ENCODE measurements at places on chromosomes 7 and 10.

- peaks cover 23% of the 10 kb centered on the region for H3K27me3 ChIP-seq
- no peaks in the 10 kb centered on the region for H3K4me1 ChIP-seq
- H3K27ac ChIP-seq: no peak overlapping the region
- no peak for DNase-seq
- H3K4me3 ChIP-seq: no peak overlapping the region
- H3K36me3 ChIP-seq: no peaks in the 10 kb centered on the region
These were observed 35.0 kb downstream of the NEURL1 start for GRCh38 chr10:103528549-103528948.

- DNase-seq: peak; percentile 73
These were observed 116.8 kb downstream of the ABLIM1 start for GRCh38 chr10:114541081-114541796.

DNA sequence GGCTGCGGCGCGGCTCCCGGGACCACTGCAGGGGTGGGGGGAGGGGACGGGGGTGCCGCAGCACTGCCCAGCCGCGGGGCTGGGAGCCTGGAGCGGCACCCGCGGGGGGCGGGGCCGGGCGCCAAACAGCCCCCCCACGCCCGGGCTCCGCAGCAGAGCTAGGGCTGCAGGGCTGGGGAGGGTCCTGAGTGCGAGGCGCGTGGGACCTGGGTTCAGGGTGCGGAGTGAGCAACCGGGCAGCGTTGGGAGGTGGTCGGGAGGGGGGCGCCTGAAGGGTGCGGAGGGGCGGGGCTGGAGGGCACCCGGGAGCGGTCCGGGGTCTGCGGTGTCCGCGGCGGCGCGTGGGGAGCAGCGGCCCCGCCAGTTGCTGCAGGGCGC, 528 bp downstream of the CAMK2G start:
- H3K4me1 ChIP-seq: peaks cover 75% of the 10 kb centered on the region
- H3K36me3 ChIP-seq: peaks cover 40% of the 10 kb centered on the region
- H3K27ac ChIP-seq: no peak overlapping the region
- no peaks in the 10 kb centered on the region for H3K27me3 ChIP-seq

- H3K27me3 ChIP-seq: no peaks in the 10 kb centered on the region
- peaks cover 29% of the 10 kb centered on the region for H3K4me1 ChIP-seq
- no peak overlapping the region for H3K4me3 ChIP-seq
- no peak for DNase-seq
These were observed 61.5 kb downstream of the GDI2 start for GRCh38 chr10:5751601-5752253.

- no peaks in the 10 kb centered on the region for H3K27me3 ChIP-seq
- no peak overlapping the region for H3K4me3 ChIP-seq
These were observed 68.7 kb downstream of the SGMS1 start for GRCh38 chr10:50554995-50555568.

GRCh38 chr7:874031-874749, 2.2 kb upstream of the GET4 start:
- H3K4me3 ChIP-seq: no peak overlapping the region
- DNase-seq: no peak
- H3K36me3 ChIP-seq: peaks cover 58% of the 10 kb centered on the region

DNA sequence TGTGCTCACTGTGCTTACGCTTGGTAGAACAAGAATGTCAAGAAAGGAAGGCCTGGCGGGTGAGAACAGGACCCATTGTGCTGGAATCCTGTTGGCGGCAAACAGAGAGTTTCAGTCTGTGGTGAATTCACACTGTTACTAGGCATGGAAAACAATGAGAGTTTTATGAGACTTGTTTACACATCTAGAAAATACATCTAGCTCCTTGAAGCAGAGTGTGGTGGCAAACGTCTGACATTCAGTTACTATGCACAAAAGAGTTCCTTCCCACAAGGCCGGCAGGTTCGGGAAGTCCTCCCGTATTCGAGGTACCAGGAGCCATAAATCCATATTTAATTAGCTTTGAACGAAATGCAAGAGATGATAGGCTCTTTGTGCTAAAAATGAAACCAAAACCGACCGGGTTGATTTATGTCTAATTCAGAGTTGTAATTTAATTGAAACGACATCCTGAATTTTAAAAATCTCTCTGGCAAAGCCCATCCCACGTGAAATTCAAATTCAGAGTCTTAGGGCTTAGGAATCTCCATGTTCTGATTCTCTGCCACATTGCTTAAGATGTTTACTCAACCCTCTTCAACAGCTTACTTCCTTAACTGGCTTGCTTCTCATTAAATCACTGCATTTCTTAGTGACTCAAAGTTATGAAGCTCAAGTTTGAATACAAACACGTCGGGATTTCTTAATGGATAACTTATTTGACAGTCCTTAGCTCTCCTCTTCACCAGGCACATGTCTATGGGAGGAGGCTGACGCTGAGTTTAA, 299.9 kb upstream of the PITRM1 start:
- DNase-seq: no peak
- no peaks in the 10 kb centered on the region for H3K36me3 ChIP-seq
- peaks cover 4% of the 10 kb centered on the region for H3K27me3 ChIP-seq
- peaks cover 45% of the 10 kb centered on the region for H3K4me1 ChIP-seq
- H3K4me3 ChIP-seq: peak overlapping the region; percentile 65

GRCh38 chr7:45073031-45073785, 15.6 kb downstream of the NACAD start:
- H3K27me3 ChIP-seq: no peaks in the 10 kb centered on the region
- H3K4me3 ChIP-seq: no peak overlapping the region
- H3K36me3 ChIP-seq: peaks cover 91% of the 10 kb centered on the region
- peaks cover 6% of the 10 kb centered on the region for H3K4me1 ChIP-seq

DNA sequence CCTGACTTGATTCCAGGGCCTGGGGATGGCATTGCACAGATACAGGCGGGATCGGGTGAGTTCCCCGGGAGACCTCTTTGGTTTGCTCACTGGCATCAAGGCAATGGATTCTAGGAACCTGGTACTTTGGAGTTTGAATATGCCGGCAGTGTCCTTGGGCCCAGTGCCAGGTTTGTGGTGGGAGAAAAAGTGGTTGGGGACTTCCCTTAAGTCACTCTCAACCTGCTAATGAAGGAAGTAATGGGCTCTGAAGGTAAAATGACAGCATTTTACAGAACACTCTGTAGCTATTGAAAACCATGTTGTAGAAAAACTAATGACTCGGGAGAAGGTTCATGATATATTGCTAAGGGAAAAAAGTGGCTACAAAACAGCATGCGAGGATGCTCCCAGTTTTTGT, 129.9 kb downstream of the CFAP58 start:
- DNase-seq: no peak
- H3K36me3 ChIP-seq: no peaks in the 10 kb centered on the region
- H3K4me3 ChIP-seq: no peak overlapping the region
- H3K27ac ChIP-seq: no peak overlapping the region

- DNase-seq: no peak
- H3K4me1 ChIP-seq: peaks cover 52% of the 10 kb centered on the region
- no peak overlapping the region for H3K4me3 ChIP-seq
- peak overlapping the region; percentile 38 for H3K27ac ChIP-seq
- peaks cover 94% of the 10 kb centered on the region for H3K36me3 ChIP-seq
These were observed 31.2 kb downstream of the ERLIN1 start for GRCh38 chr10:100154666-100155065.

- H3K27me3 ChIP-seq: peaks cover 4% of the 10 kb centered on the region
- no peaks in the 10 kb centered on the region for H3K36me3 ChIP-seq
- no peak overlapping the region for H3K27ac ChIP-seq
- H3K4me1 ChIP-seq: no peaks in the 10 kb centered on the region
These were observed 34.3 kb upstream of the TMEM26 start for GRCh38 chr10:61487506-61487905.

DNA sequence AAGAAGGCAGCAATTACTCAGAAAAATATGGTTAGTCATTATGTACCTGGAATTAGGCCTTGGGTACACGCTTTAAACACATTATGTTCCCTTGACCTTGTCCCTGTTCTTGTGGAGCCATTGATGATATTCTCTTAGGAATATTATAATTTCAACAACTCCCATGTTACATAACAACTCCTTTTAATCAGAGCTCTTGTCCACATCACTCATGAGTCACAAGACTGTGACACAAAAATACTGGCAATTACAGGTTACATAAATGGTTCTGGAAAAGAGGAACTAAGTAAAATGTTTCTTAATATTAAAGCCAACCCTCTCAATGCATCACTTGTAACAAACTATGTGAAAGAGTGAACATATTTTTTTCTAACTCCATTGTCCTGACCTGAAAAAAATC, 143.8 kb upstream of the PCLO start:
- no peaks in the 10 kb centered on the region for H3K36me3 ChIP-seq
- no peak for DNase-seq
- H3K27ac ChIP-seq: no peak overlapping the region
- no peak overlapping the region for H3K4me3 ChIP-seq

DNA sequence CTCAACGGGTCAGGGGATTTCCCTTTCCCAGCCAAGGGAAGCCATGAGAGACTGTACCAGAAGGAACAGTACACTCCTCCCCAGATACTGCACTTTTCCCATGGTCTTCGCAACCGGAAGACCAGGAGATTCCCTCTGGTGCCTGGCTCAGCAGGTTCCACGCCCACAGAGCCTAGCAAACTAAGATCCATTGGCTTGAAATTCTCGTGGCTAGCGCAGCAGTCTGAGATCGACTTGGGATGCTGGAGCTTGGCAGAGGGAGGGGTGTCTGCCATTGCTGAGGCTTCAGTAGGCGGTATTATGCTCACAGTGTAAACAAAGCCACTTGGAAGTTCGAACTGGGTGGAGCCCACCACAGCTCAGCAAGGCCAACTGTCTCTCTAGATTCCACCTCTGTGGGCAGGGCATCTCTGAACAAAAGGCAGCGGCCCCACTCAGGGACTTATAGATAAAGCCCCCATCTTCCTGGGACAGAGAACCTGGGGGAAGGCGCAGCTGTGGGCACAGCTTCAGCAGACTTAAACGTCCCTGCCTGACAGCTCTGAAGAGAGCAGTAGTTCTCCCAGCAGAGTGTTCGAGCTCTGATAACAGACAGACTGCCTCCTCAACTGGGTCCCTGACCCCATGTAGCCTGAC, 29.6 kb downstream of the SLC16A12 start:
- H3K36me3 ChIP-seq: no peaks in the 10 kb centered on the region
- no peak overlapping the region for H3K4me3 ChIP-seq
- no peaks in the 10 kb centered on the region for H3K27me3 ChIP-seq
- no peak overlapping the region for H3K27ac ChIP-seq
- peaks cover 10% of the 10 kb centered on the region for H3K4me1 ChIP-seq
- no peak for DNase-seq

DNA sequence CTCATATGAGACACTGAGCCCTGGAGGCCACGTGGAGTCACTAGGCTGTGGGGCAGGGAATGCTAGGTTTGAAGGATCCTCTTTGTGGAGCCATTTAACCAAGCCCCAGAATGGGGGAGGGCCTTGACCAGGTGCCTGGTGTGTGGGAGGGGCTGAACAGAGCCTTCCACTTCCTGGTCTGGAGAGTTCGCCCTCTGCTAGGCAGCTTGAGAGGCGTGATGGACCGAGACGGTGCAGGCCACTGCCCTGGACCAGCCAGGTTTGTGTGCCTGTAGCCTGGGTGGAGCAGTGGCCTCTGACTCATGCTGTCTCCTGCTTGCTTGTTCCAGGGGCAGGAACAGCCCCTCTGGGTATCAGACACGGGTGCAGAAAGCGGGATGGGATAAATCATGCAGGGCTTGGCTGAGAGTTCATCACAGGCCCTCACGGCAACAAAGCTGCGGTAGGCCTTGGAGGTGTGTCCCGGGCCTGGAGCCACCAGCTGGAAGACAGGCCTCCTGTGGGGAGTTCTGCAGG, 27.4 kb downstream of the ADAMTS14 start:
- DNase-seq: no peak
- H3K4me1 ChIP-seq: no peaks in the 10 kb centered on the region
- H3K36me3 ChIP-seq: no peaks in the 10 kb centered on the region
- no peak overlapping the region for H3K27ac ChIP-seq
- H3K27me3 ChIP-seq: no peaks in the 10 kb centered on the region

- no peaks in the 10 kb centered on the region for H3K36me3 ChIP-seq
- DNase-seq: no peak
- H3K27ac ChIP-seq: no peak overlapping the region
- H3K27me3 ChIP-seq: peaks cover 82% of the 10 kb centered on the region
- peaks cover 14% of the 10 kb centered on the region for H3K4me1 ChIP-seq
These were observed 931 bp downstream of the PAPSS2 start for GRCh38 chr10:87660484-87661133.

DNA sequence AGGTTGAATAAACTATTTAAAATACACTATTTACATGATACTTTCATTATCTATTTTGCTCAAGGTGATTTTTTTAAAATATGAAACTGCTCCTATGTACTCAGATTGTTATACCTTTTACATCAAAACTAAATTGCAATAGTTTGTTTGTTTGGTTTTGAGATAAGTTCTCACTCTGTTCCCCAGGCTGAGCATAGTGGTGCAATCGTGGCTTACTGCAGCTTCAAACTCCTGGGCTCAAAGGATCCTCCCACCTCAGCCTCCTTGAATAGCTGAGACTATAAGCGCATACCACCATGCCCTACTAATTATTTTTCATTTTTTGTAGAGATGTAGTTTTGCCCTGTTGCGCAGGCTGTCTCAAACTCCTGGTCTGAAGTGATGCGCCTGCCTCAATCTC, 12.7 kb downstream of the TAS2R60 start:
- DNase-seq: no peak
- H3K27me3 ChIP-seq: no peaks in the 10 kb centered on the region
- H3K36me3 ChIP-seq: peaks cover 1% of the 10 kb centered on the region
- H3K27ac ChIP-seq: no peak overlapping the region
- peaks cover 21% of the 10 kb centered on the region for H3K4me1 ChIP-seq

DNA sequence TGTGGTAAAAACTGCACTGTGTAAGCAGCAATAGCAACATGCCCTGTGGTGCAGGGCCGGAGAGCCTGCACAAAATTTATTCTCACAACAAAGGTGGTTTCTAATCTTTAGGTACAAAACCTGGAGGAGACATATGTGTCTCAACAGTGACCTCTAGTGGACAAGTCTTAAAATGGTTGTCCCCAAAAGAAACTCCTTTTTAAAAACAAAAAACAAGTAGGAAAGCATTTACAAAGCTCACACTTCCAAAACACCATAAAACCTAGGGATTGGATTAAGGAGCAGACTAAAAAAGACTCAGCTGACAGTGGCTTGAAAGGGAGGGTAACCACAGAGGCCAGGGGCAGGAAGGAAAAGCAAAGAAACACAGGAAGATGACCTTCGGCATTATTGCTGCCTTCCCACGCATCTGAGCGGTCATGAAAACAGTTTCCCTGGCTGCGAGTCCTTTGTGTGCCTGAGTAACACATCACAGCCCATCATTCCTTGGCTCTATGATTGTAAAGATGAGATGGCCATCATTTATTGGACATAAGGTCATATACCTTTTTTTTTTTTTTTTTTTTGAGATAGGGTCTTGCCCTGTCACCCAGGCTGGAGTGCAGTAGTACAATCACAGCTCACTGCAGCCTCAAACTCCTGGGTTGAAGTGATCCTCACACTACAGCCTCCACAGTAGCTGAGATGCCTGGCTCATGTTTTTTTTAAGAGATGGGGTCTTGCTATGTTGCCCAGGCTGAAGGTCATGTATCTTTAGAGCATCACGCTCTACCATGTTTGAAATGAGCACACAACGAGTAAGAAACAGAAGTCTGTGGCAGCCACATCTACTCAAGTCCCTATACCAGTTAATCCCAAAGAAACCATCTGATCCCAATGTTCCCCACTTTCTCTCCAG, 39.5 kb downstream of the RSU1 start:
- no peaks in the 10 kb centered on the region for H3K27me3 ChIP-seq
- H3K4me1 ChIP-seq: peaks cover 43% of the 10 kb centered on the region
- H3K27ac ChIP-seq: peak overlapping the region; percentile 90
- peak overlapping the region; percentile 45 for H3K4me3 ChIP-seq
- H3K36me3 ChIP-seq: peaks cover 46% of the 10 kb centered on the region
- no peak for DNase-seq
